ENCODE measurements at places on chromosomes 1 and 21.

DNA sequence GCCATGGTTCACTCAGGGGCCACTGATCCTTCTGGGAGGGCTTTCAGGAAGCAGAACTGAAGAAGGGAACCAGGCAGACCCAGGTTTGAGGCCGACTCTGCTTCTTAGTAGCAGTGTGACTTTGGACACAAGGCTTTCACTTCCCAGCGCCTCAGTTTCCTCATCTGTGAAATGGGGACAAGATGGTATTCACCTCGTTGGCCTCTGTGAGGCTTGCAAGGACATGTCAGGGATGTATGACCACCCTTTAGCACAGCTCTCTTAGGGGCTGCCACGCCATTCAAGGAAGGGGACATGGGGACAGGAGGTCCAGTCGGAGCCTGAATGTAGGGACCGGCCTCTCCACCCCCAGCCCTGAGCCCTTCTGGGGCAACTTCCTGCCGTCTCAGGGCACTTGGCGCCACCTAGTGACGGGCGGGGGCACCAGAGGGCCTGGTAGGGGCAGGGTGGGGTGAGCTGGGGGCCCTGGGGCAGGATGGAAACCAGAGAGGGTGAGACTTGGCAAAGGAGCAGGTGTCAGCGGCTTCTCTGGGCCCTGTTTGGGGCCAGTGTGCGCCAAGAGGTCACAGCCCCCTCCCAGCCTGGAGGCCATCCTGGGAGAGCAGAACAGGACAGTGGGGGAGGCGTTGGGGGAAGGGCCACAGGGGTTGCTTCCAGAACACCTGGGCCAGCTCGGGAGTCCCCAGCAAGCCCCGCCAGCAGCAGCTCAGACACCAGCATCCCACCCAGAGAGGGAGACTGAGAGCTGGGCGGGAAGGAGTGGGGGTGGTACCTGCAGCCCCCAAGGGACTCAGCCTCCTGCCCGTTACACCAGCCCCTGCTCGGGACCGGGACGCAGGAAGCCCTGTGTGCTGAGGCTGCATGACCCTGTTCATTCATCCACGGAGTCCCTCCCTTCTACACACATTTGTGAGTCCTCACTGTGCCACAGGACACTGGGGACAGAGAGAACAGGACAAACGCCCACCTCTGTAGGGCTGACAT, 102.5 kb upstream of the TARDBP start:
- DNase-seq = peak; percentile 80

DNA sequence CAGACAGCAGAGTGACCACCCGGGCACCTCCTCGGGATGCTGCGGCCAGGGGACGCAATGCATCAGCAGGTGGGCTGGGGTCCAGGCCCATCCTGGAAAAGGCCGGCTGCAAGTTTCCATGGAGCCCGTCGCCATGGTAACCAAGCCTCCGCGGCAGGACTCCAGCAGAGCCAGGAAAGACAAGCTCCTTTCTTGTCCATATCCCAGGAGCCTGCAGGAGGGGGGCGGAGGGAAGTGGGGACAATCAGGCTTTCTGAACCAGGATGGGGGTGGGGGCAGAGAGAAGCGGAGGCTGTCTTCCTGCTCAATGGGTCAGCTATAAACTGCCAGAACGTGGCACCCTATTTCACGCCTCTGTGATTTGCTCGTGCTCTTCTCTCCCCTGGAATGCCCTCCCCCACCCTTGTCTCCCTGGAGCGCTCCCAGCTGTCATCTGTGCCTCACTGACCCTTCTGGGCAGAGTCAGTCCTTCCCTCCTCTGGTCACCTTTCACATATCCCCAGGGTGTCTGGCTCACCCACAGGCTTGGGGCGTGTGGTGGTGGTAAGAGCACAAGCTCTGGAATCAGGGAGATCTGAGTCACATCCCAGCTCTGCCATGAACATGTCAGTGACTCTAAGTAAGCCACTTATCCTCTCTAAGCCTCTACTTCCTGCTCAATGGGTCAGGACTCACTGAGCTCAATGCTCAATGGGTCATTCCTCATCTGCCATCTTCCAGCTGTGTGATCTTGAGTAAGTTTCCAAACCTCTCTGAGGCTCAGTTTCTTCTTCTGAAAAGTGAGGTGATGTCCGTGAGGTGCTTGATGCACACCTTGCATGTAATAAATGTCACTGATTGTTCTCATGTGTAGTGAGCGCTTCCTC, 58.9 kb upstream of the LAPTM5 start:
- DNase-seq = no peak

DNA sequence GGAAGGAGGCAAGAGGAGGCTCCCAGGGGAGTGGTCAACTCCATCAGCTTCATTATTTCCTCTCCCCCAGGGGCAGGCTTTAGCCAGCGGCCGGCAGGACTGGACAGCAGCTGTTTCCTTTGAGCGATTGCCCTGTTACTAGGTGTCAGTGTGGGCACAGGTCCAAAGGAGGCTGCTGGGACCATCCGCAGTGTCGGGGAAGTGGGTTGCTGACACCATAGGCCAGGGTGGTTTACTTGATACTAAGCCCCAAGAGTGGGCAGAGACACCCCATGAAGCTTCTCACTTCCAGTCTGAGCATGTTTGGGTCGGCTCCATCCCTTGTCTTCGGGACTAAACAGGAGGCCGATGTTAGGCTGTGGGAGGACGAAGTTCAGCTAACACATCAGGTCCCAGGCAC, 63.6 kb downstream of the KAZN start:
- no peak for DNase-seq

GRCh38 chr1:108190001-108190634, 10.0 kb downstream of the SLC25A24 start:
- DNase-seq = peak; percentile 73

DNA sequence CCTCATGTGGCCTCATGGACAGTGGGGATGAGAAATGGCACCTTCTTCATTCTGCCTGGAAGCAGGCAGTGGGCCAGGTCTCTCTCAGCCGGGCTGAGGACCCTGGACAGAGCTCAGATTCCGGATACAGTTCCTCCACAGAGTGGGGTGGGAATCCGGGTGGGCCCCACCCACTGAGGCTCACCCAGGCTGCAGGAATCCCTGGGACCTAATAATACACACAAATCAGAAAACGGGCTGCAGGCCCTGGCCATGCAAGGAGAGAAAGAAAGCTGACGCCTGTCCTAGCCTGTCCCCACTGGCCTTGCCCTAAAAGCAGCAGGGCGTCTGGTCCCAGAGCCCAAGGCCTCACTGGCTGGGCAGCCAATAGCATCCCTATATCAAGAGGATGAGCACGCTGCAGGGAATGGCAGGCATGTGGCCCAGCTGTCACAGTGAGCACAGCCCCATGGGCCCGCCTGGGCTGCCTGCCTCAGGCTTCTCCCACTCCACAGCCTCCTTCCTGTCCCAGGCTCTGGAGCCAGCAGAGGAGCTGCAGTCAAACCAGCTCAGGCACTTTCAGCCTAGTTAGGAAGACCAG, 25.3 kb downstream of the ACTA1 start:
- no peak for DNase-seq

GRCh38 chr1:110554871-110555801, 36.2 kb upstream of the KCNA10 start:
- DNase-seq = peak; percentile 51

DNA sequence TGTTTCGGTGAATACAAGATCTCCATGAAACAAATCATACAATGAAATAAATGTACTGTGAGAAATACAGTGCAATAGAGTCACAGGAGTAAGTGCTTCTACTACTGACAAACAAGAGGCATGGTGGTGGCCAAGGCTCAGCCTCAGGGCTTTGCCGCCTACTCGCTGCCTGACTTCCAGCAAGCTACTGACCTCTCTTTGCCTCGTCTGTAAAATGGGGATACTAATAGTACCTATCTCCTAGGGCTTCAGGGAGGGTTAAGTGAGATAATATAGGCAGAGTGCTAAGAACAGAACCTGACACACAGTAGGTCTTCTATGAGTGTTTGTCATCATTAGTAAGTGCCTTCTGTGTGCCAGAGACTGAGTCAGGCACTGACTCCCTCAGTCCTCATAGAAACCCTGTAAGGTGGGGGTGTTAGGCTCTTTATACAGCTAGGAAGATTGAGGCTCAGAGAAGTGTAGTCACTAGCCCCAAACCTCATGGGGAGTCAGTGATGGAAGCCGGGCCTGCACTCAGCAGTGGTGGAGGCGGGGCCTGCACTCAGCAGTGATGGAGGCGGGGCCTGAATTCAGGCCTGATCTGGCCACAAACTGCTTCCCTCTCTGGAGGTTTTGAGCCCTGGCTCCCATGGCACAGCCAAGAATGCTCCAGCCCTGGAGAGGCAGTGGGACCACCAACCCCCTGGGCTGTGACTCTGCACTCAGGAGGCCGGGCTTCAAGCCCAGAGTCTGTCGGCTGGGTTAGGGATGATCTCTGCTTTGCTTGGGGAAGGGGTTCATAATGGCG, 6.8 kb downstream of the BSND start:
- peak; percentile 31 for DNase-seq

DNA sequence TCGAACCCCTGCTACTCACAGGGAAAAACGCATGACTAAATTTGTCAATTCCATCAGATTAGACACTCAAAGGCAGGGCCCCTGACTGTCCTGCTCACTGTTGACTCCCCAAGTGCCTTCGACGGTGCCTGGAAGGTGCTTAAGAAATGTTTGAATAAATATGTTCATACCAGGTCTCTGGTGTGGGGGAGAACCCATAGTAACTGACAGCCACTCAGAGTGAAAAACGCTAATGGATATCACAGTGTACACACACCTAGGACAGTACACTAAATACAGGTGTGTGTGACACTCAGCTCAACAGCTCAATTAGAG, 39.7 kb upstream of the WASF2 start:
- no peak for DNase-seq

DNA sequence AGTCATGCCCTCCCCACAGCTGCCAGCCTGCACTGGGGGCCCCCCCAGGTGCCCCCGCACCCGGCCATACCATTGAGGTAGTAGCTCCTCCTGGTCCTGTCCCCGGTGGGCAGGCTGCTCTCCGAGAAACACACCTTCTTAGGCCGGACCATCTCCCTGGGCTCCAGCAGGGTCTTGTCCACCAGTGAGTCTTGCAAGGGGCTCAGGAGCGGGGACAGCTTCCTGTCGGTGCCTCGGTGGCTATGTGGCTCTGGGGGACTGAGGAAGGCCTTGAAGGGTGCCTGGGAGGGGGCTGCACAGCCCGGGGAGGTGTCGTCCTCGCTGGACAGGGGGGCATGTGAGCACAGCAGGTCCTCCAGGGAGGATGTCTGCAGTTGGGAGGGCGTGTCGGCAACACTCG, 12.9 kb upstream of the FTCD start:
- no peak for DNase-seq

DNA sequence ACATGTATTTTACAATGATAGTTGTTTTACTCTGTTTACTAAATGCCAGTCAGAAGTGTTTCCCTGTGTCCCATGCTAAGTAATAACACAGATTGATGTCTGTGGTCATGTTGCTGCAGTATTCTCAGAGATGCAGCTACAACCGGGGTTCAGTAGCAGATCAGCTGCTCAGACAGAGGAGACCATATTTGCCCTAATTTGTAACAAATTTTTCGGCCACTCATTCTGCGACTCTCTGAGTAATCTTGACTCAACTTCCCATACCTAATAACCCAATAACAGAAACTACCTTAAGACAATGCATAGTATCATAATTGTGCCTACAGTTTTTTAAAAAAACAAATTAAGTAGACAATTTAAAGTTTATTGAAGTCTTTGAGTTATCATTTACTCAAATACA, 32.6 kb downstream of the NIBAN1 start:
- no peak for DNase-seq

DNA sequence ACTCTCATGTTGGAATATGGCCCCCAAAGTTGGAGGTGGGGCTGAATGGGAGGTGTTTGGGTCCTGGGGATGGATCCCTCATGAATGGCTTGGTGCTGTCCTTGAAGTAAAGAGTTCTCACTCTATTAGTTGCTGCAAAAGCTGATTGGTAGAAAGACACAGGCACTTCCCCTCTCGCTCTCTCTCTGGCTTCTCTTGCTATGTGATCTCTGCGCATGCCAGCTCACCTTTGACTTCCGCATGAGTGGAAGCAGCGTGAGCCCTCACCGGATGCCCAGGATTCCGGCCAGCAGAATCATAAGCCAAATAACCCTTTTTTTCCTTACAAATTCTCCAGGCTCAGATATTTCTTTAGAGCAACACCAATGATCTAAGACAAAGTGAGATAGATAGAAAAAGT, 20.9 kb upstream of the CCSAP start:
- DNase-seq = no peak

DNA sequence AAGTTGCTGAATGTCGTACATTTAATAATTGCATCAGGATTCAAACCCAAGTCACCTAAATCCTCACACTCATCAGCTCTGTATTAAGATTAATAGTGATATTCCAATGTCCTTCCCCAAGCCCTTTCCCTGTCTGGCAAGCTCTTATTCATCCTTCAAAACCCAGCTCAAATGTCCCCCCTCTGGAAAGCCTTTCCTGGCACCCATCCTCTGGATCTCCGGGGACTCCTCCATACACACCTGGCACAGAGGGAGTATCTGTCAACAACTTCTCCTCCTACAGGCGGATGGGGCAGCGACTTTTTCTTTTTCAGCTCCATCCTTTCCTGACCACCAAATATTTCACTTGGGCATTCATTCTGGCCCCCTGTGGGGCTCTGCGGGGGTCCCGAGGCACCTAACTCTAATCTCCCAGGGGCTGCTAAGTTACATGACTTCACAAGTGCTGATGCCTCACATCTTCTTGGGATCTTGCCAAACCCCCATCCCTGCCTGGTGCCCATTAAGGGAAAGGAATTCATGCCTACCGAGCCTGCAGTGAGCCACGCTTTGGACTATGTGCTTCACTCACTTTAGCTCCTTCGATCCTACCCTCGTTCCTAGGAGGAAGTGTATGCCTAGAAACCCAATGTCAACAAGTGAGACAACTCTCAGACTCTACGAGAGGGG, 15.2 kb downstream of the TINAGL1 start:
- DNase-seq = no peak

GRCh38 chr1:89630048-89630447, 2.9 kb upstream of the LRRC8C start:
- peak; percentile 29 for DNase-seq

DNA sequence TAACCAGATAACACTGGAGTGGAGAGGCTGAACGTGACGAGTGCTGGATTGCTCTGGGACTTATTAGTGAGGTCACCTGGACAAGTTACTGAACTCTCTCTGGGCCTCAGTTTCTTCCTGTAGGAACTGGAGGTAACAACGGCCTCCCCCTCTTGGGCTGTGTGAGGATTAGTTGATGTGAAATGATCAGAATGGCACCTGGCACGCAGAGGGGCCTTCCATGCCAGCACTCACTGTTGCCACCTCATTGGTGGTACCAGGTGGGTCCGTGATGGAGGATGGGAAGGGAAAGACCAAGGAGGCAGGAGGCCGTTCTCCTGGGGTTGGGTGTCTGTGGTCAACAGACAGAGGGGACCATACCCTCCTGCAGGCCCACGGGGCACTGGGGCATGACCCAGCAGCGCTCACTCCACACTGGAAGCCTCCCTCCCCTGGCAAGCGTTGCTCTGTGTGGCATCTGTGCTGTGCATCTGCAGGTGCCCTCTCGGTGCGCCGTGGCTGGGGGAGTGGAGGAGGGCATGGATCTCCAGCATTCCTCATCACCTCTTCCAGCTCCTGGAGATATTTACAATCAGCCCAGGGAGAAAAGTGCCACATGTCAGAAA, 349.5 kb upstream of the VAMP3 start:
- DNase-seq = no peak
